ENCODE measurements at places on chromosomes 7 and 10. TPM values are rescaled to one million over a fixed set of nuclear protein-coding genes. Genes with fewer than 3 reads are reported as not detected.

Gene ITIH5
- 15.9 TPM for total RNA-seq

- no peak overlapping the region for H3K27ac ChIP-seq
- DNase-seq, result no peak
- H3K4me1 ChIP-seq, result peaks cover 9% of the 10 kb centered on the region
Observed at GRCh38 chr7:54812756-54813322, 53.8 kb upstream of the SEC61G start.

- no peaks in the 10 kb centered on the region for H3K27me3 ChIP-seq
- no peaks in the 10 kb centered on the region for H3K36me3 ChIP-seq
- no peak for DNase-seq
Observed at GRCh38 chr7:75995052-75995471, 667 bp upstream of the TMEM120A start.

GRCh38 chr10:2144584-2144983 lies 407.3 kb upstream of the ADARB2 start:
- no peak overlapping the region for H3K4me3 ChIP-seq
- no peaks in the 10 kb centered on the region for H3K36me3 ChIP-seq
- H3K27ac ChIP-seq, result no peak overlapping the region

- H3K4me1 ChIP-seq, result no peaks in the 10 kb centered on the region
- DNase-seq, result no peak
- no peaks in the 10 kb centered on the region for H3K27me3 ChIP-seq
- no peak overlapping the region for H3K27ac ChIP-seq
- no peak overlapping the region for H3K4me3 ChIP-seq
Observed at GRCh38 chr7:113367041-113367586, 248.8 kb upstream of the SMIM30 start.

GRCh38 chr10:84178160-84178609 lies 4.6 kb downstream of the GPR15LG start:
- no peak overlapping the region for H3K4me3 ChIP-seq
- no peaks in the 10 kb centered on the region for H3K36me3 ChIP-seq
- DNase-seq, result no peak

- no peaks in the 10 kb centered on the region for H3K36me3 ChIP-seq
- H3K4me1 ChIP-seq, result no peaks in the 10 kb centered on the region
- H3K4me3 ChIP-seq, result no peak overlapping the region
- no peaks in the 10 kb centered on the region for H3K27me3 ChIP-seq
- no peak overlapping the region for H3K27ac ChIP-seq
Observed at GRCh38 chr7:104156842-104157277, 51.0 kb downstream of the ORC5 start.

DNA sequence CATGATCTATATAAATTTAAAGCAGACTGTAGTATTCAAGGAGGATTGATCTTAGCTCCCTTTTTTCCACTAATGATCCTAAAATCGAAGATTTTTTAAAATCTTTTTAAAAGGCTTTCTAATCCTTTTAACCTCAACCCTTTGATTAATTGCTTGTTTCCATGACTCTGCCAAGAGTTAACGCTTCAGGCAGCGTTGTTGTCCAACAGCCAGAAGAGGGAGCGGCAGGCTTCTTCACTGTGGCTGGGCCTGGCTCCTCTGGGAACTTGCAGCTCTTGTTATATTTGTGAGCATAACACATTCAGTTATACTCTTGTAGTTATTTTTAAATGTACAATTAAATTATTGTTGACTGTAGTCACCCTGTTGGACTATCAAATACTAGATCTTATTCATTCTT lies 26.3 kb downstream of the CRCP start:
- H3K27me3 ChIP-seq, result no peaks in the 10 kb centered on the region
- H3K36me3 ChIP-seq, result peaks cover 13% of the 10 kb centered on the region
- DNase-seq, result no peak
- H3K4me1 ChIP-seq, result peaks cover 18% of the 10 kb centered on the region

DNA sequence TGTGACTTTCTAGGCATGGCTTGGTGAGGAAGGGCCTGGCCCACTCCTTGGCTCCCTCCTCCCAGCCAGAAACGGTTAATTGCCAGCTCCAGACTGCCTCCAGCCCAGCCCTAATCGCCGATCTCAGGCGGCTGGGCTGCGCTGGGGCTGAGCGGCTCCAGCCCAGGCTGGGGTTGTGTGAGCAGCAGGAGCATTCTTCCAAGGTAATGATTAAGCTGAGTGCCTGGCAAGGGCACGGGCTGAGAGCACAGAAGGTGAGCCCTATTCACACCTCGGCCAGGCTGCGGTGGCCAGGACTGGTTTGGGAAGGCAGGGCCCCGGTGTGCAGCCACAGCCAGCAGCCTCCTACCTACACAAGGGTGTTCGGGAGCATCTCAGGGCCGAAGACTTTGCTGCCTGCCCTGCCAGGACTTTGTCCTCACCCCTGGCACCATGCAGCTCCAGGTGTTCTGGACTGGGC lies at the start of gene TMEM72:
TSS of gene TMEM72 (plus strand) at position 257 of the 460 bp plus-strand sequence. CDS start at position 433, 176 bp downstream.
- no peaks in the 10 kb centered on the region for H3K36me3 ChIP-seq
- H3K4me3 ChIP-seq, result no peak within 1 kb of the TSS
- DNase-seq, result no peak
- H3K27me3 ChIP-seq, result no peaks in the 10 kb centered on the region
- H3K27ac ChIP-seq, result no peak within 1 kb of the TSS

DNA sequence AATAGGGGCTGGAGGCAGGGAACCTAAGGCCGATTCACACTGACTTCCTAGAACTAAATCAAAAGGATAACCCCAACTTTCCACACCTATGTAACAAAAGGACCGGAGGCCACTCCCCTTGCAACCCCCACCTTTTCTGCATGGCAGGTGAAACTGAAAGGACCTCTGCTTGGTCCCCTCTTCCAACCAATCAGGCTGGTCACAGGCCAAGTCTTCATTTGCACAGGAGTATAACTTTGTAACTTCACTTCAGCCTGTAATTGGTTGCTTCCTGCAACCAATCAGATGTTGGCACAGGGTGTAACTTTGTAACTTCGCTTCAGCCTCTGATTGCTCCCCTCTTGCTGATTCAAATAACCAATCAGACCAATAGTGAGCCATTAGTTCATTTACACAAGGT lies 190.0 kb downstream of the FAM107B start:
- H3K4me3 ChIP-seq, result no peak overlapping the region
- no peaks in the 10 kb centered on the region for H3K27me3 ChIP-seq
- no peak for DNase-seq
- peaks cover 19% of the 10 kb centered on the region for H3K4me1 ChIP-seq

Gene CCDC146
- total RNA-seq, result 11.8 TPM

GRCh38 chr7:16563281-16564022 lies 36.8 kb downstream of the LRRC72 start:
- no peak for DNase-seq
- H3K36me3 ChIP-seq, result no peaks in the 10 kb centered on the region
- no peaks in the 10 kb centered on the region for H3K27me3 ChIP-seq
- H3K4me1 ChIP-seq, result no peaks in the 10 kb centered on the region

GRCh38 chr10:90180886-90181691 lies 479.7 kb downstream of the KIF20B start:
- no peaks in the 10 kb centered on the region for H3K4me1 ChIP-seq
- no peak overlapping the region for H3K4me3 ChIP-seq
- DNase-seq, result no peak
- H3K27me3 ChIP-seq, result no peaks in the 10 kb centered on the region

DNA sequence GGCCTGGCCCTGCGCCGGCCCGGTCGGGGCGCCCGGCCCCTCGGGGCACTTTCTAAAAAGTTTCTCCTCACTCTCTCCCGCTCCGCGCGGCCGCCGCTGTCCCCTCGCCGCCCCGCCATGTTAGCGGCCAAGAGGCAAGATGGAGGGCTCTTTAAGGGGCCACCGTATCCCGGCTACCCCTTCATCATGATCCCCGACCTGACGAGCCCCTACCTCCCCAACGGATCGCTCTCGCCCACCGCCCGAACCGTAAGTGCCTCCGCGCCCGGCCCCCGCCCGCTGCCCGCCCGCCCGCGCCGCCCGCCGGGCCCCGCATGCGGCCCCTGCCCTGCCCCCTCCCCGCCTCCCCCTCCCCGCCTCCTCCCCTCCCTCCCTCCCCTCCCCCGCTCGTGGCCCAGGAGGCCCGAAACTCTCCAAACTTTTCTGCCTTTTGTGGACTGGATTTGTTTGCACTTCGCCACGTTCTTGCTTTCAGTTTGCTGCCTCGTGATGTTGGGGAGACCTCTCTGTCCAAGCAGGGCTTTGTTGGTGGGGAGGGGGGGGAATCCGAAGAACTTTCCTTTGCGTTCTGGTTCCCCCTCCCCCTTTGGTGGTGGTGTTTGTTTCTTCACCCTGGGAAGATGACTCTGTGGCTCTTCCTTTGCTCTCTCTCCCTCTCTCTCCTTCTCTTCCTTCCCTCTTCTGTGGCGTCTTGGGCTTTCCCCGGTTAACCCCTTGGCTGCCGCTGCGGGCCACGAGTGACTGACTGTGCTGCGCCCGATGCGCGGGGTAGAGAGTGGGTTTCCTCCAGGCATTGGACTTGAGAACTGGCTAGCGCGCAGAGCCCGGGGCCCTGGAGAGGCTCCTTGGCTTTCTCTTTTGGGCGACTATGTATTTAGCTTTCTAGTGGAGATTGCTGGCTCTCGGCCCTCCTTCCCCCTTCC lies 1.6 kb downstream of the TCF7L2 start:
- H3K4me3 ChIP-seq, result peak overlapping the region; percentile 88
- peaks cover 48% of the 10 kb centered on the region for H3K4me1 ChIP-seq
- no peak for DNase-seq
- H3K27me3 ChIP-seq, result no peaks in the 10 kb centered on the region
- no peaks in the 10 kb centered on the region for H3K36me3 ChIP-seq
- H3K27ac ChIP-seq, result peak overlapping the region; percentile 89

DNA sequence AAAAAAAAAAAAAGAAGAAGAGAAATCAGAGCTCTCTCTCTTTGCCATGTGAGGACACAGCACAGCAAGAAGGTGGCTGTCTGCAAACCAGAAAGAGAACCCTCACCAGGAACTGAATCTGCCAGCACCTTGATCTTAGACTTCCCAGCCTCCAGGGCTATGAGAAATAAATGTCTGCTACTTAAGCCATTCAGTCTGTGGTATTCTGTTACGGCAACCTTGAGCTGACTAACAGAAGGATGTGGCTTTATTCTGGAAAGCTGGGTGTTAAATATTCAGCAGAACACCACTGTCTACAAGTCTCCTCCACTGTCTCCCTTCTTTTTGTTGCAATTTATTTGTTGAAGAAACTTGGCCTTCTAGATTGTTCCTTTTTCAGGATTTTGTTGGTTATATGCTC lies 5.0 kb downstream of the COL26A1 start:
- DNase-seq, result no peak
- H3K27ac ChIP-seq, result no peak overlapping the region
- no peaks in the 10 kb centered on the region for H3K27me3 ChIP-seq

- no peak for DNase-seq
- H3K4me3 ChIP-seq, result no peak overlapping the region
- H3K4me1 ChIP-seq, result peaks cover 4% of the 10 kb centered on the region
- H3K27ac ChIP-seq, result no peak overlapping the region
Observed at GRCh38 chr7:82105463-82105862, 335.6 kb upstream of the HGF start.

DNA sequence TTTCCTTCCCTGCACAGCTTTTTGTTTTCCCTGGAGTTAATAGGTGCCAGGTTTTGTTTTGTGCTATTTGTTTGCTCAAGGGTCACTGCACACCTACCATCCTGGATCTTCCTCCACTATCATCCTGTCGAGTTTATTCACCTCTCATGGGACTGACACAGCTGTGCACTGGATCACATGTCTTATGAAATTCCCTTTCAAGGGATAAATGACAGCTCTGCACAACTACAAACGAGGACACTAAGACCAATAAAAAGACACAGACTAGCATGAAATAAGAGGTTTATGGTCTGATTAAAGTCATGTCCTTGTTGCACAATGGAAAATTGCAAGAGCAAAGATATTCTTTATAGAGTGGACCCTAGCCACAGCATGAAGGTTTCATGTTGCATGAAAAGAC lies 76.7 kb upstream of the SFMBT2 start:
- no peaks in the 10 kb centered on the region for H3K27me3 ChIP-seq
- no peaks in the 10 kb centered on the region for H3K36me3 ChIP-seq
- no peak overlapping the region for H3K27ac ChIP-seq
- H3K4me1 ChIP-seq, result no peaks in the 10 kb centered on the region

DNA sequence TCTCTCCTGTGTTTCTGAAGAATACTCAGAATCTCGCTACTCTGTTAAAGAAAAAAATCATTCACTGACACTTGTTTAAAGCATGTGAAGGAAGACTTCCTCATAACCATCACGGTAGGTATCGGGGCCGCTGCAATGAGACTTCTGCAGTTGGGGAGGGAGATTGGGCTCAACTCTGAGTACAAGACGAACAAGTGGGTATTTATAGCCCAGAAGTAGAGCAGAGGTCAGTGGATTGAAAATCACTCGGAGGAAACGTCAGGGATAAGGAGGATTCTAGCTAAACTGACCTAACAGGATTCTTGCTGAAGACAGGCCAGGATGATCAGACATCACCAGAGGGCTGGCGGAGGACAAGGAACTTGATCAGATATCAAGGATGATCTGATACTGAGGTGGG lies 33.3 kb downstream of the ITPRIP start:
- no peak overlapping the region for H3K27ac ChIP-seq
- no peaks in the 10 kb centered on the region for H3K27me3 ChIP-seq
- no peaks in the 10 kb centered on the region for H3K36me3 ChIP-seq
- H3K4me1 ChIP-seq, result peaks cover 79% of the 10 kb centered on the region
- no peak overlapping the region for H3K4me3 ChIP-seq

- no peaks in the 10 kb centered on the region for H3K36me3 ChIP-seq
- peaks cover 7% of the 10 kb centered on the region for H3K4me1 ChIP-seq
- H3K27ac ChIP-seq, result no peak overlapping the region
- DNase-seq, result no peak
- no peak overlapping the region for H3K4me3 ChIP-seq
Observed at GRCh38 chr10:75994357-75995040, 563.1 kb downstream of the LRMDA start.

Gene HOGA1
- total RNA-seq, result 7.0 TPM

DNA sequence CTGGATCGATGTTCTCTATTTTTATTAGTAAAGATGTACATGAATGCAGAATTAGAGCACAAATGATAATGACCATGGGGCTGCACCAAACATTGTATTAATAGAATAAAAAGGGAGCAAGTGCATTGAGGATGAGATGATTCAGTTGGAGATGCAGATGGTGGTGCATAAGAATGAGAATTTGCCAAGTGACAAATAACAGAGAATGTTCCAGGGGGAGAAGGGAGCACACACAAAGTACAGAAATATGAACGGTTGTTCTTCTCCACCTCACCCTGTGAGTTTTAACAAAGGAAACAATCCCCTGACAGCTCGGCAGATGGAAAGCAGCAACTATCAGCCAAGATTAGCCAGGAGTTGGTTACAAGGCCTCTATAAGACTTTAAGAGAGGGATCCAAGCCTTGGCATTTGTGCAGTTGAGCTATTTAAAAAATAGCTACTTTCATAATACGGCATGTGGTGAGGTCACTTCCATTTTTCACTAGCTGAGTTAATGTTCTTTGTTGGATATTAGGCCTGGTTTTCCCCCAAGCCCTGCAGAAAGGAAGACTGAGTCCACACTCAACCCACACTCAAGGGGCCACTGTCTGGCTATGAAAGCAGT lies 462.5 kb downstream of the TNS3 start:
- H3K4me1 ChIP-seq, result no peaks in the 10 kb centered on the region
- peak overlapping the region; percentile 43 for H3K27ac ChIP-seq
- no peaks in the 10 kb centered on the region for H3K36me3 ChIP-seq
- H3K4me3 ChIP-seq, result no peak overlapping the region
- no peak for DNase-seq

Data from thoracic aorta (tissue), 2 donors.